ENCODE measurements at places on chromosomes 1 and 21.

- no peak for DNase-seq
Measured at GRCh38 chr21:27645285-27645684, 678.4 kb upstream of the ADAMTS5 start.

- no peak for DNase-seq
Measured at GRCh38 chr1:245019910-245020486, 134.8 kb upstream of the KIF26B start.

- DNase-seq: no peak
Measured at GRCh38 chr21:35909456-35910223, 150.7 kb downstream of the SETD4 start.

DNA sequence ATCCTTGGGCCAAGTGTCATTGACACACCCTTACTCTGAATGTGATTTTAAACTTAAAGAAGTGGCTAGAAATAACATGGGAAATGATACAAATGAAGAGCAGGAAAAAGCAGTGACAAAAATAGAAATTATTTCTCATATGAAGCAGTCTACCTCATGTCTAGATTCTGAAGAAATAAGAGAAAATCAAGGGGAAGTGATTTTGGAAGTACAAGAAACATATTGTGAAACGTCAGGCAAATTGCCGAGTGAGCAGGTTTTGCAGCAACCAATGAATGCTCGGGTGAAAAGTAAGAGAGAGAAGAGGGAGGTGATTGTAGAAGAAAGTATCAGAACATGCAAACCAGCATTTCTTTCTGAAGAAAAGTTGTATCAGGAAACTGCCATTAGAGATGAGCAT is 130.7 kb downstream of the MACF1 start:
- no peak for DNase-seq

DNA sequence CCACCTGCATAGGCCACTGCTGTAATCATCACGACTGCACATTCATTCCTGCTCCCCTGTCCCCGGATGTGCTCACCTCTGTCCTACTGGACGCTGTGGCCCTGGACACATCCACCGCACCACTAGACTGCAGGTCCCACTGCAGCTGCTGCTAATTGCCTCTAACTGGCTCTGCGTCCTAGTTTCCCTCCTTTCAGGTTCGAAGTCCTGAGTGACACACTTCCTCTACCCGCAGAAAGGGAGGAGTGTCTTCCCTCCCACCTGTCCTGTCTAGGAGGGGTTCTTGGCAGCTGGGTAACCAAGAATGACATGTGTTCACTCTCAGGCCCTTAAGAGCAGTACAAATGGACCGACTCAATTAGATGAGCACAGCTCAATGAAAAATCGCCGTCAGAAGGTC is 40.5 kb upstream of the ITPKB start:
- DNase-seq: no peak

- DNase-seq: no peak
Measured at GRCh38 chr1:182237329-182237728, 154.3 kb downstream of the GLUL start.

DNA sequence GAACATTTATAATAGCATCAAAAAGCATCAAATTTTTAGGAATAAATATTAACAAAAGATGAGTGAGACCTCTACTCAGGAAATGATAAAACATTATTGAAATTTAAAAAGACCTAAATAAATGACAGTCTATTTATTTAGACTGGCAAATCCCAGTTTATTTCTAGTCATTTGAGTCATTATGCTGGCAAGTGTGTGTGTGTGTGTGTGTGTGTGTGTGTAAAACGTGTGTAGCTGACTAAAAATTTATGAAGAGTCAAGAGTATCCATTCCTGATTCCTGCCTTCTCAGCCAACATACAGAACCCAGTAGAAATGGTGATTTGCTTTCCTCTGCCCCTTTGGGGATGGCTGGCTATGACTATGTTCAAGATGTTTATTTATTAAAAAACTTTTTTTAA is 46.2 kb downstream of the OSBPL9 start:
- DNase-seq: no peak

- no peak for DNase-seq
Measured at GRCh38 chr1:6247651-6248050, 3.7 kb downstream of the HES3 start.

DNA sequence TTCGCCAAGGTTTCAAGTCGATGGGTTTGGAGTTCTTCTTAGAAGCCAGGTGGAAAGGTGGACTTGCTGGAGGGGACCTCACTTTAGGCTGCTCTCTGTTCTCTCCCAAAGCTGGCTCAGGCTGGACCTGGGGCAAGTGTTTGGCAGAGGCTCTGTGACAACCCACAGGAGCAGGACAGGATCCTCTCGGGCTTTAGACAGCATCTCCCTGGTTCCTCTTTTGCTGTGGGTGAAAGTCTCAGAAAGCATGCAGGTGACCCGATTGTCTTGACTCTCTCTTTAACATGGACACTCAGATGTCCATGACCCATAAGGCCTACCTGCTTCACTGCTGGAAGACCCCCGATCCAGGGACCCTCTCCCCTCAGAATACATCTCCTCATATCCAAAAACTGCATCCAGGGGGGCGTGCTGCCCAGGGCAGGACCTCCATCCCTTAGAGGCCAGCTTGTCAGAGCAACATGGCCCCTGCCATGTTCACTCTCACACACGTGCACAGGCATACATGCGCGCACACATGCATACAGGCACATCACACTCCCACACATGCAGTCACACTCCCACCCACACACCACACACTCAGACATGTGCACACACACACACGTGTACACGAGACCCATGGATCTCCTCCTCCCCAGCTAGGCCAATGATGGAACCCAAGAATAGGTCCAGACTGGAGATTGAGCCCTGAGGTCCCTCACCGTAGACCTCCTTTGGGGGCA is 21.3 kb downstream of the MRPL37 start:
- DNase-seq: no peak

DNA sequence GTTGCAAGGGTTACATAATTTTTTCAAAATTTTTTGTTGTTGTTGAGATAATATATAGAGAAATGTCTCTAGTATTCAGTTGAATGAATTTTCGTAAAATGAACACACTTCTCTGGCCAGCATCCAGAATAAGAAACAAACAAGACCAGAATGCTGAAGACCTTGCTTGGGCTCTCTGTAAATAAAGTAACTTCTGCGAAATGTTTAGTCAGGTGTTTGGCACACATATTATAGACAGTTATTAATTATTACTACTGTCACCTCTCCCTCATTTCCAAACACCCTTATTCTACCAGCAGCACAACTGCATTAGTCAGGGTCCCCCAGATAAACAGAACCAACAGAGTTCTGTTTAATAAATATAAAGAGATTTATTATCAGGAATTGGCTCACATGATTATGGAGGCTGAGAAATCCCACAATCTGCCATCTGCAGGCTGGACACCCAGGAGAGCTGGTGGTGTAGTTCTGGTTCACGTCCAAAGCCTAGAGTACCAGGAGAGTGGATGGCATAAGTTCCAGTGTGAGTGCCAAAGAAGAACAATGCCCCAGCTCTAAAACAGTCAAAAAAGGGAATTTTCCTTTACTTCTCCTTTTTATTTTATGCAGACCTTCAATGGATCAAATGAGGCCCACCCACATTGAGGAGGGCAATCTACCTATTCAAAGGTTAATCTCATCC is 44.1 kb upstream of the KCND3 start:
- DNase-seq: no peak

DNA sequence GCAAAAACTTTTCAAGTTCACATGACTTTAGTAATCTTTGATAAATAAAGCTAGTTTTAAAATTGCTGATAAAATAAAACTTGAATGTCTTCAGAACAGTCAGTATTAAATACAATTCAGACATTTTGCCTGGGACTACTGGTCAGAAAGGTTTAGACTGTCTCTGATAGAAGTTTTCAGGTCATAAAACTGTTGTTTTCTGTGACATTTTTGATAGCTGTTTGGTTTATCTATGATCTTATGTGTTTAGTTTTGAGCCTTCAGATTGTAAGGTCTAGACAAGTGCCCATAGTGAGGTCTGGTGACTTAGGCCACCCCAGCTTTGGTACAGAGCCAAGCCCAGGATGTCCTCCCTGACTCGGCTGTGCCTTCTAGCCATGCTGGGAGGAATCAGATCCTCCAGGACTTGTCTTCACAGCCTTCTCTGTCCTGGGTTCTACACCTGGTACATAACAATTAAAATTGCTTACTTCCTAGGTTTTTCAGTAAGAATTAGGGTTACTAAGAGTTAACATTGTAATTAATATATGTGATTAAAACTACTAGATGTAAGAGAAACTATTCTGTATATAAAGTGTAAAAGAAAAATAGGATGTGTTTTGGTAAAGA is 15.1 kb upstream of the DNAH14 start:
- DNase-seq: no peak

DNA sequence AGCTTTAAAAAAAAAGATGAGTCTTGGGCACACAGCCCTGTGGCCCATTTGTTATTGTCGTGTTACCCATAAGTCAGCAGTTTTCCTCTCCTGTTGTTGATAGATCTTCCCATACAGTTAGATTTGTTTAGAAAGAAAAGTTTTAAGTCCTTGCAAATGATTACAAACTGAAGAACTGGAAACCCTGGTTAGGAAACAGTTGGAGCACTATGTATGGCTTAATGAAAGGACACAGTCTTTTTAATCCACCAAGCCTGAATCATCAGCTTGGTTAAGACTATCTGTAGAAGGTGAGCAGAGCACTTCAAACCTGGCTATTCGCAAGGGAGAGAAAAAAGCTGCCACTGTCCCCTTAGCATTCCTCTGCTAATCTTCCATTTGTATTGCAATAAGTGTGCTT is 241.0 kb downstream of the DISC1 start:
- no peak for DNase-seq

DNA sequence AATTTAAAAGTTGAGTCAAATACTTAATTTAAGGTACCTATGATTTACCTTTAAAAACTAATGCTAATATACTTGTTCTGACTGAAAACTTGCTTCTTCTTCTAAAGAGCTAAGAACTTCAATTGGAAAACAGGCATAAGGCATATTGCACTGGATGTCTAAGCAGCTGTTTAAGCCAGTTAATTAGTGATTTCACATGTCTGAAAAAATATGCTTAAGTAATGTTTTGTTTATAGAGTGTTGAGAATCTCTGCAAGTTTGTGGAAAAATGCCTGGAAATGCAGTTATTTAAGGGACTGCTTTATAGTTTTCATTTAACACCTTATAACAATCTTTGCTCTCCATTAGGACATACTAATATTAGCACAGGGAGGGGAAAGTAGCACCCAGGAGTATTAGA is 28.2 kb downstream of the UBE2U start:
- no peak for DNase-seq

GRCh38 chr1:47823040-47823808 is 174.0 kb downstream of the TRABD2B start:
- DNase-seq: no peak

GRCh38 chr1:31051611-31052010 is 13.9 kb downstream of the PUM1 start:
- DNase-seq: no peak

DNA sequence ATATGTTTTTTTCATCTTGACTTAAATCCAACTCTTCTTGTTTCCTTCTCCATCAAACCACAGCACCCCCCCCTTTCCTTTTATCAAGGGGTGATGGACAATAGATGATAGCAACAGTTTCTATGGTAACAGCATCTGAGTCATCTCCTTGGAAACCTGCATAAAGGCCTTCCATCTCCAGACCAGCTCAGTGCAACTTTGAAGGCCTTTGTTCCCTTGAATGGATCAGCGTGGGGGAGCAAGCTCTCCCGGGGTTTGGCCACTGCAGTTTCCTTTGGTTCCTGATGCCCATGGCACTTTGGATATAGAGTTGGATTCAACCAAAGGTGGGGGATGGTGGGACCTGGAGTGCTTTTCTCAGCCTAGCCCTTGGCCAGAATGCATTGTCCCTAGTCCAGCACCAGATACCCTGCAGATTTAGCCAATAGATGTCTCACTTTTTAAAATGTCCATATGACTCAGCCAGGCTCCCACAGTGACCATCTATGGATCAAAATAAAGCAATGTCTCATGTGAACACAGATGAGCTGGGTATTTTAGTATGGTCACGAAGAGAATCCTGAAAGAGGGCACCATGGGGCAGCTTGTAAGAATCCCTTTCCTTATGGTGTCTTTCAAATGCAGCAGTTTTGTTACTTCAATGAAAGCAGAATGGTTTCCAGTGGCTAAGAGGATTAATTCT is 127.7 kb downstream of the SPATA46 start:
- DNase-seq: no peak

DNA sequence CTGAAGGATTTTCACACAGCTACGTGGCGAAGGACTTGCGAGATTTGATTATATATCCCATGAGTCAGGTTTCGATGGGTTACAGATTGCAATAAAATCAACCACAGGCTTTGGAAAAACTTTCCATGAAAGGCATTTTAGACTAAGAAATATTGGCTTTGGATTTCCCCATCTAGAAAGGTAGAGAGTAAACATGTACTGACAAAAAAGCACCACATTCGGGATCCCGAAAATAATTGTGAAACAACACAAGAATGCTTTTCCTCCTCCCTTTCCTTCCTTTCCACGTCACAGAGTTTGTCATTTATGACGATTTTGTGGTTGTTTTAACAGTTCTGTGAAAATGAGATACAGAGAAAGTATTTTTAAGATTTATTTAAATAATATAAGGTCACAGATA is 38.5 kb downstream of the TGFB2 start:
- DNase-seq: no peak

GRCh38 chr1:24898152-24898908 is 31.7 kb downstream of the RUNX3 start:
- DNase-seq: no peak

- DNase-seq: no peak
Measured at GRCh38 chr21:38843806-38844503, 38.2 kb downstream of the ETS2 start.

- no peak for DNase-seq
Measured at GRCh38 chr1:59314776-59315528, 18.1 kb downstream of the FGGY start.

- DNase-seq: no peak
Measured at GRCh38 chr1:46158312-46159281, 16.3 kb upstream of the TSPAN1 start.

GRCh38 chr1:12009318-12009947 is 9.9 kb upstream of the MIIP start:
- DNase-seq: no peak

- DNase-seq: no peak
Measured at GRCh38 chr1:220879509-220880361, 492 bp downstream of the HLX start.

All from stimulated activated CD8-positive, alpha-beta memory T cell treated with anti-CD3 and anti-CD28 coated beads, Interleukin-4, amount 100 ng/mL, for 4 hours (primary cell).